ENCODE measurements at places on chromosomes 4 and X.

- no peak for DNase-seq
Observed at GRCh38 chrX:79138658-79139241, 5.7 kb upstream of the GPR174 start.

- no peak for DNase-seq
Observed at GRCh38 chr4:69874507-69874906, 14.6 kb upstream of the SULT1E1 start.

GRCh38 chrX:44439242-44439794, 95.8 kb upstream of the EFHC2 start:
- no peak for DNase-seq

DNA sequence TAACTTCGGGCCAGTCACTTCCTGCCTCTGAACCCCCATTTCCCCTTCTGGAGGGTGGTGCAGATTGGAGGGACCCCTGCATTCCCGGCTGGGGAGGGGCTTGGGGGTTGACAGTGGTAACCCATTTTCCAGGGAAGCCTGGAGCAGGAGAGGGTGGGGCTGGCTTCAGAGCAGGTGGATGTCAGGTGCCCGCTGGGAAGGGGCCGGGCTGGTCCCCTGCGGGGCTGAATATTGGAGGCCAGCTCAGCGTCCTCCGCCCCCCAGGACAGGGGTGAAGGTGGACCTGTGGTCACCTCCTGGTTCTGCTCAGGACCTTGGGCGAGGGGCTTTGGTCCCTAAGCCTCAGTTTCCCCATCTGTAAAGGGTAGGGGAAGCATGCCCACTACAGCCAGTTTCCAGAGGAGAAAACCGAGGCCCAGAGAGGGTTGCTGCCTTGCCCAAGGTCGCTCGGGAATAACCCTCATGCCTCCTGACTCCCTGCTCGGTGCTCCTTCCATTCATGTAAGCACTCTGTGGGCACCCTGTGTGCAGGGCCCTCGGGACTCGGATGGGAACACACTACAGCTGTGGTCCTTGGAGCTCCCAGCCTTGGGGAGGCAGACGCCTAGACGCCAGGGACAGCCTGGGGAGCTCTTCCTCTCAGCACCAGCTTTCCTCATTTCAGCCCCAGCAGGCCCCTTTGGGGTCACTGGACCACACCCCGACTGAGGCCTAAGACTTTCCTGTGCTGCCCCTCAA, 683 bp downstream of the MAN2B2 start:
- no peak for DNase-seq

- no peak for DNase-seq
Observed at GRCh38 chr4:73308286-73308685, 49.7 kb upstream of the ANKRD17 start.

DNA sequence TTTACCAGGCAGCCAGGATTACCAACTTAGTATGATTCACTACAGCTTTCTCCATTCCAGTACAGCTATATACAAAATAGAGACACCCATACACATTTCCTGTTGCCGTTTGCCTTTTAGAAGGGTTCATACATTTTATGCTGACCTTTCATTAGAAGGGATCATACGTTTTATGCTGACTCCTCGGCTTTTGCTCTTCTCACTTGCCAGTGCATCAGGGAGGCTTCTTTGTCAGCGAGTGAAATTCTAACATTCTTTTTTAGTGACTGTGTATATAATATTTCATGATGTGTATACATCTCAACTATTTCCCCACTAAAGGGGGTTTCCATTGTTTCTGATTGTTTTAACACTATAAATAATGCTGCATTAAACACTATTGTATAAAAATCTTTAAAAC, 552.6 kb downstream of the TRIML1 start:
- no peak for DNase-seq

DNA sequence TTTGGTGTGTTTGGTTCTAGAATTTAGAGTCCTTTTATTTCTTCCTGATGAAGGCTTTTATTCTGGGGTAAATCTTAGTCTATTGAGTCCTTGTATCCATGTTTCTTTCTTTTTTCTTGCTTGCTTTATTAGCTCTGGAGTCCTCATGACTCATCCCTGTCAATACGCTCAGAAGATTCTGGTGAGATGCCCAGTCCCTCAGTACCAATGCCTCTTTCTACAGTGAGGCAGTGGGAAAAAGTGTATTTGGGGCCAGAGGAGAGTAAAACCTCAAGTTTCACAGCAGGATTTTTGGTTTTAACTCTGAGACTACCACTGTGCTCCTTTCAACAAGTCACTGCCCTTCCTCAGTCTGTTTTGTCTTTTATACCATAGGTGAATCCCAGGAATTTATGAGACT, 368.0 kb downstream of the GBA3 start:
- no peak for DNase-seq

DNA sequence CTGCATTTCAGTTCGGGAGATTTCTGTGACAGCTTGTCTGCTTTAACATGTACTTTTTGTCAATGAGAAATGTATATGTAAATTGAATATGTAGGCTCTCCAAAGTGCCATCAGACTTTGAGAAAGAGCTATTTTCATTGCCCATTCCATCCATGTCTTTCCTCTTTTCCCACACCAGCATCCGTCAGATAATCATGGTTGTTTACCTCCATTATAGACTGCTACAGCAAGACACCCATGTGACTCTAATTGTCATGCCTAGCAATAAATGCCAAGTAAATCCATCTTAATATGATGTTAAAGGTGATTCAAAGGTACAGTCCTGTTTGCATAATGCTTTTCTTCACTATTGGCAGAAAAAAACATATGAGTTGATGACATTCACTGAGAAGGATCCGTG, 1019.3 kb upstream of the GRID2 start:
- DNase-seq = no peak

- DNase-seq = no peak
Observed at GRCh38 chr4:23931489-23931830, 41.6 kb upstream of the PPARGC1A start.

GRCh38 chr4:37623940-37624339, 62.2 kb downstream of the RELL1 start:
- no peak for DNase-seq

DNA sequence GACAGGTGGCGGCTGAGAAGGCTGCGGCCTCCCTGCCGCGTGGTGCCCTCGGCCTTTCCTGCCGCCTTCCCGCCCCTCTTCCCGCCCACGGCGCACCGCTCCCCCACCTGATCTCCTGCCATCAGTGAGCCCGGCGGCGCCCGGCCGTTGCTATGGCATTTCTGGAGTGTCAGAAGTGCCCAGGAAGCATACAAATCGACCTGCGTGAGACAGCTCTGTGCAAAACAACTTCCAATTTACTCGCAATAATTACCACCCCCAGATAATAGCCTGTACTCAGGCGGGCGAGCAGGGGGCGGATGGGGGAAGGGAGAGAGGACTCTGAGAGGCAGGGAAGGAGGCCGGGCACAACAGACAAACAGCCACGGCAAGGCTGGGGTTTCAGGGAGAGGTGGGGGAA, 16.6 kb upstream of the ERCC6L start:
- no peak for DNase-seq

- no peak for DNase-seq
Observed at GRCh38 chr4:177235026-177235425, 74.6 kb upstream of the NEIL3 start.

GRCh38 chrX:14843666-14844065, 29.2 kb downstream of the FANCB start:
- no peak for DNase-seq

GRCh38 chrX:14411326-14411725, 118.0 kb upstream of the GLRA2 start:
- no peak for DNase-seq

GRCh38 chr4:147339100-147339499, 141.8 kb upstream of the EDNRA start:
- no peak for DNase-seq

DNA sequence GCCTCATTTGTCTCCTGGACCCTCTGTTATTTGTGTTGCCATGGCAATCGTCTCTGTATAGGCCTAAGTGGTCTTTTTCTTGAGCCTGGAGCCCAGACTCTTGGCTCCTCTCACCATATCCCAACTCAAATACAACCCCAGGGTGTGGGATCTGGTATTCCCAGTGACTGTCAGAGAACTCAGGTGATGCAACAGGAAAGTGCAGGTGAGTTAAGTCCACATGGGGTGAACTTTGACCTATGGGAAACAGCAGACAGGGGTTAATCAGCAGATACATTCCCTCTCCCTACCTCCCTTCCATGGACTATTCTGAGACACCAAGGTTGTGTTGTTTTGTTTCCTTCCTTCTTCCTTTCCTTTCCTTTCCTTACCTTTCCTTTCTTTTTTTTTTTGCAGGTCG, 130.9 kb upstream of the RPS6KA3 start:
- no peak for DNase-seq

- DNase-seq = no peak
Observed at GRCh38 chr4:110586131-110586850, 36.6 kb downstream of the PITX2 start.

GRCh38 chrX:100083211-100083610, 326.9 kb downstream of the PCDH19 start:
- DNase-seq = no peak

DNA sequence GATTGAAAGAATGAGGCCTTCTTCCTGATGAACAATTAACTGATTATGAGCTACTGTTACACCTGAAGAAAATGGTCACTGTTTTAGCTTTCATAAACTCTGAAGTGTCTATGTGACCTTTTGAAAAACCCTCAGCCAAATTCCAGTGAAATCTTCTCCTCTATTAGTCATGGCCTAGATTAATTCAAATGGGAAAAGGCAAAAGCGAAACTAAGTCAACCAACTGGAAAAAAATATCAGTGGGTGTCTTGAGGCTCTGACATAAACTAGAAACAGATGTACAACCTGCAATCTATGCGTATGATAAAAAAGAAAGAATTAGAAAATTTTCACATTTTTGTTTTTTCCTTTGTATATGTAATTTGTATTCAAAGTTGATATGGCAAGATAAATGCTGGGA, 169.4 kb upstream of the BANK1 start:
- DNase-seq = no peak

DNA sequence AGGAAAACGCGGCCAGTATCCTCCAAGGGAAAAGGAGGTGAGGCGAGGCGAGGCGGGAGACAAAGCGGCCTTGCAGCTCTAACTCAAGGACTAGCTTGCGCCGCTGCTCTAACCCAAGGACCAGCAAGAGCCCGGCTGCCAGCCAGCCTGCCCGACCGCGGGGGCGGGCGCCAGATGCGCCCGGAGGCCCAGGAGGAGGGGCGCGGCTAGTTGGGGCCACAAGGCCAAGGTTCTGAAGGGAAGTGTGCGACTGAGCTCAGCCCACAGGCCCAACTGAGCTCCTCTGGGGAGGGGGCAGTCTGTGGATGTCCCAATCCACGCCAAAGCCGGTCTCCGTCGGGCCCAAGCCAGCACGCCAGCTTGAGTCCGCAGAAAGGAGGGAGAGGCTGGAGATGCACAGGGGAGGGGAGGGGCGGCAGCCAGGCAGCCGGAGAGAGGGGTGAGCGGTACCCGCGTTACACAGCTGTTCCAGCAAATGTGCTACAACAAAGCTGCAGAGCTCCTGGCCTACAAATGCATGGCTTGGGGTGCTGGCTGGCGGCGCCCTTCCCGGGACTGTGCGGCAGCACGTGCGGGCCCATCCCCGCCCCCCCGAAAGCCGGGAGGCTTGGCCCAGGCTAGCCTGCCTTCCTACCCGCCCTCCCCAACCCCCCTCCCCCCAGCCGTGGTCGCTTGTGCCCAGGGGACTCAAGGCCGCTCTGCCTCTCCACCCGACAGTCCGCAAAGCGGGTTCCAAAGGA, 637 bp downstream of the AMER1 start:
- DNase-seq = no peak

- DNase-seq = no peak
Observed at GRCh38 chr4:70182517-70183167, 12.9 kb upstream of the ODAM start.

DNA sequence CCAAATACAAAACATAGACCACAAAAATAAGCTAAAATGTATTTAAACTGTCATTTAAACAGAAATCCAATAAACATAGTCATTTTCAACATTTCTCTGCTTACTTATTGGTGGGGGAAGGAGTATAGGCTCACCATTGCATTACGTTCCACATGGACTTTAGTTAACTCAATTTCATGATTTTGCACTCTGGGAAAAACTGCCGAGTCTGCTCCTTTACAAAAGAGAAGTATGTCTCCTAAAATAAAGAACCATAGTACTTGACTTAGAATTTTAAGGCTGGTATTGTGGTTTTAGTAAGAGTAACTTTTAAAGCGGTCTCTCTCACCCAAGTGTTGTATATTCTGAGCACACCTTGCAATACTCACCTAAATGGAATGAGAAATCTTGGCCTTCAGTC, 75.1 kb upstream of the MCF2 start:
- DNase-seq = no peak

- no peak for DNase-seq
Observed at GRCh38 chrX:110671068-110671803, 124.4 kb downstream of the CHRDL1 start.

DNA sequence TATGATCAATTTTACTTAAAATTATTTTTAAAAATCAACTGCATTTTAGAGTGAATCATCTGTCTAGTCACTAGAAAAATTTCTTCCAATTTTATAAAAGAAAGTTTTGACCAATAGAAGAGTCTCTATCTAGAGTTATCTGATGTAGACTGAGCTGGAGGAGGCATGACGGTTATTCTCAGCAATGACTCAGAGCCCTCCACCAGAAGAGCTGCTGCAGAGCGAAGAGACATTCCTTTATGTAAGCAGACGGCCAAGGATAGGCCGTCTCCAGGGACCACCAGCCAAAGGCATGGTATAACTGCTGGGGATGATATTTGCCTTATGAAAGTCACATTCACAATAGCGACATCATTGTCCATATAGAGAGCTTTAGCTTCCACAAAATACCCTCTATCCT, 23.0 kb downstream of the LDB2 start:
- no peak for DNase-seq

DNA sequence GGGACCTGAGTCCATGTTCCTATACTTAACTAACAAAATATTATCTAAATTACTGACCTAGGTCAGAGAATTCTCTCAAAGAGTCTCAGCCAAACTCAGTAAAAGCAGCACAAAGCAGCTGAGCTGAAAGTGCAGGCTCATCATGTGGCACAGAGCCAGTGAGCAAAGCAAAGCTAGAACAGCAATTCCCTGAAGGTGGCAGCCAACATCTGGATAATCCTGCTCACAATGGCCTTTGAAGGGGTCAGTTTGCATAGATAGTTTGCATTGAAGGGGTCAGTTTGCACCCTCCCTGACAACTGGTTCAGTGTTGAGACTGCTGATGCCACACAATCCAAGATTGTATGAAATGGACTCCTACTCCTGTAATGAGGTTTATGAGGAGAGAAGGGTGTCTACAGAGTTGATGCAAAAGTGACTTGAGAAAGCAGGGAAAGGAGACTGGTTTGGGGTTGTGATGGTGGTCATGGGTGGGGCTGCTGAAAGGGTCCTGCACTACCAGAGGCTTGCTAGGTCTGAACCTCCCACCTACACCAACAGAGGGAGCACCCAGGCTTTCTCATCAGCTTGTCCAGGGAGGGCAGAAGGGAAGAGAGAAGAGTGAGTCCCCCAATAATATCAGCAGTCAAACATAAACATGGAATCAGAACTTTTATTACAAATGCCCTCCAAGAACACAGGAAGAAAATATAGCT, 39.7 kb downstream of the TRIM61 start:
- no peak for DNase-seq

Data from left renal cortex interstitium (tissue), 4 donors.